ENCODE measurements at places on chromosomes 16 and 17.

DNA sequence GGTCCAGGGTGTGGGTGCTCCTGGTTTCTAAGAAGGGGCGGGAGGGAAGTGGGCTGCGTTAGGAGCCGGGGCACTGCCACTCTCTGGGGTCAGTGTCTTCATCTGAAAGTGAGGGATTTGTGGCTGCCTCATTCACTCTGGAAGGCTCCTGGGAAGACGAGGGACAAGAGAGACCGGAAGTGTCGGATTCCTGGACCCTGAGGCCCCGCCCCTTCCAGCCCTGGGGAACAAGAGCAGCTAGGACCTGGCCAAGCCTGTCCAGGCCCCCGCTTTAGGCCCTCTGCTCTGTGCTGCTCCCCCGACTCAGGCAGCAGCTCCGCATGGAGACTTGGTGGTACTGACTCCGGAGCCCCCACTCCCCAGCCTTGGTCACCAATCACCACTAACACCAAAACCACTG is 6.5 kb downstream of the LGALS3BP start:
- DNase-seq = no peak

DNA sequence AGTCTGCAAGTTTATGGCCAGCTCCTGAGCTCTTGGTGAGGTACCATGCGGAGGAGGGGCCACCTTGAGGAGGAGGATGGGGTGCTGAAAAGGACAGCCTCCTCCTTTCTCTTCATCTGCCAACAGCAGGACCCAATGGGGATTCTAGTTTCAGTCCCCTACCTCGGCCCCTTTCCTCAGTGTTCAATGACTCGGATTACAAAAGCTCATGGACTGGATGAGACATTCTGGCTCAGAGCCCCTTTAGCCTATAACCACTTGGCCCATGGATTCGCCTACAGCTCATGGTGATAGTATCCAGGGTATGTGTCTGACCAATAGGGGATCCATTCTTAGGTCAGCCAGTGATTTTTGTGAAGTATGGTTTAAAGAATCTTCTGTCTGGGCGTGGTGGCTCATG is 8.5 kb upstream of the PIK3R6 start:
- DNase-seq = no peak

DNA sequence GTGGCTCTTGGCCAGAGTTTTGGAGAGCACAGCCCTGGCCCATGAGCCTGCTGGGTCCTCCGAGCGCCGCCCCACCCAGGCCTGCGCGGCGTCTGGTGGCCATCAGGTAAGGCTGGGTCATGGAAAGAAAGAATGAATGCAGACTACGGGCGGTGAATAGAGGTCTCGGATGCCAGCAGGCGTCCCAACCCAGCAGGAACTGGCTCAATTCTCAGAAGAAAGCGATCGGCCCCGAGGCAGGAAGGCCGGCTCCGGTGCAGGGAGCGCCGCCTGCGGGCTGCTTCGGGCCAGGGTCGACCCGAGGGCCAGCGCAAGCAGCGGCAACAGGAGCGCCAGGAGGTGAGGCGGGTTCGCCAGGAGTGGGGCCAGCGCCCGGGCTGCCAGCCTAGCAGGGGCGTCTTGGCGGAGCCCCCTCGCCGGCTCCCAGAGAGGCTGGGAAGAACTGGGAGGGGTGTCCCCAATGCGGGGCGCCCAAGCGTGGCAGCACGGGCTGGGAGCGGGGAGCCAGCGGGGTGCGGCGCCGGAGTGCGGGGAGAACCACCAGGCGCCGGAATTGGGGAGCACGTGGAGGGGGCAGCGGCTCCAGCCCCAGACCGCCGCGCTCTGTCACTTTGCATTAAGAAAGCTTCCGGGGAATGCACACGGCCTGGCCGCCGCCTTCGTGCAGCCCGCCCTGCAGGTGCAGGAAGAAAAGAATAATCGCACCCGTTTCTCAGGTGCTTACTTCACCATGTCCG is 7.1 kb upstream of the TMC5 start:
- no peak for DNase-seq

DNA sequence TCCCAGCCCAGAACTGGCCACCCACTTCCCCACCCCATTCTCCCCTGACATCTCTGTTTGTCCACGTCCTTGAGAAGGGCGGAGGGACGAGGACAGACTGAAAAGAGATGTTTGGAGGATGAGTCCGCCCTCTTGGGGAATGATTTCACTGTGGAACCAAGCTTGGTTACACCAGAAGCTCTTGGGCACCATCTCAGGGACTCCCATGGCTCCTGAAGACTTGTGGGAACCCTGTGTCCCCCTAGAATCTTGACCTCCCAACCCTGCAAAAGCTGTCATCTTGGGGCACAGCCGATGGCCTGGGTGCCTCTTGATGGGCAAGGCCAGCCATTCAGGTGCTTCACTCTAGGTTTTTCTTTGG is 25.9 kb upstream of the LITAF start:
- no peak for DNase-seq

DNA sequence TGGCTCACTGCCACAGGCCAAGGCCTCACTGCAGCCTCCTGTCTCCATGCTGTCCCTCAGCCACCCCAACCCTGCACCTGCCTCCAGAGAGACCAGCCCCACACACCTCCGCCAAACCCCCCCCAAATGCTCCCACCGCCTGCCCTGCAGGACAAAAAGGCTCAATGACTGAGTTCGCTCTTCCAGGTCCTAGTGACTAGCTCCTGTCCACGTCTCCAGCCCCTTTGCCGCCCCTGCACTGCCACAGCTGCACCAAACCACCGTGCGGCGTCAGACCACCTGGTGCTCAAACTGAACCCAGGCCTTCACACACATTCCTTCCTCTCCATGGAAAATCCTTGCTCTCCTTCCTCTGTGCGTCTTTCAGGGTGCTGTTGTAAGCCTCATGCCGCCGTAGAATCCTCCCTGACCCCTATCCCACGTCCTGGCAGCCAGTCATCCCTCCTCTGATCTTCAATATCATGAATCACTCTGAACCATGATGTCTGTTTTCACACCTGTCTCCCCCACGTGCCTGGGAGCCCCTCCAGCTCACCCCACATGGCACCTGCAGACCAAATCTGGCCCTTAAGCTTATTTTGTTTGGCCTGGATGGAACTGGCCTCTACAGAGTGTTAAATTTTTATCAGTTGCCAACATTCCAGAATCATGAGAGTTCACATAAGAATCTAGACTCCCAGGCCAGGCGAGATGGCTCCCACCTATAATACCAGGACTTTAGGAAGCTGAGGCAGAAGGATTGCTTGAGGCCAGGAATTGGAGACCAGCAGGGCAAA is 4.3 kb upstream of the GSG1L start:
- no peak for DNase-seq

DNA sequence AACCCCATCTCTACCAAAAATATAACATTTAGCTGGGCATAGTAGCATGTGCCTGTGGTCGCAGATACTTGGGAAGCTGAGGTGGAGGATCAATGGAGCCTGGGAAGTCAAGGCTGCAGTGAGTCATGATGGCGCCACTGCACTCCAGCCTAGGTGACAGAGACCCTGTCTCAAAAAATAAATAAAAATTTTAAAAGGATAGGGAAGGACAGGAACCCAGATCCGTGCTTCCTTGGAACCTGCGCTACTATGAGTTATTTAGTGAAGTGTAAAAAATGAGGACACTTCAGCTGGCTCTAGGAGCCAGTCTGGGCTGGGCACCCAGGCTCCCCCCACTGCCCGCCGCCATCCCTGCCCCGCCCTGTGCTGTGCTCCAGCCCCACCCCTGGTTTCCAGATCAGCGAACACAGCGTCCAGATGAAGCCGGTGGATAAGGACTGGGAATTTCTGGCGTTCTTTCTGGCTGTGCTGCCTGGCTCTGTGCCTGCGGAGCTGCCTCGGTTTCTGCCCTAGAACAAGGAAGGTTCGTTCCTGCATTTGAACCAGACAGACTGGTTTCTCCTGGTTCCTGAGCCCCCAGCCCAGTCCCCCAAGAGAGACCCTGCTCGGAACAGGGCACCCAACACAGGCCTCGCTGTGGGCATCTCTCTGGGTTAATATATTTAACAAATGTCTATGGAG is 18.5 kb downstream of the PLLP start:
- no peak for DNase-seq

GRCh38 chr17:302300-302698 is 50.3 kb downstream of the RPH3AL start:
- DNase-seq = no peak

- no peak for DNase-seq
Measured at GRCh38 chr16:55622272-55622671, 33.5 kb upstream of the SLC6A2 start.

DNA sequence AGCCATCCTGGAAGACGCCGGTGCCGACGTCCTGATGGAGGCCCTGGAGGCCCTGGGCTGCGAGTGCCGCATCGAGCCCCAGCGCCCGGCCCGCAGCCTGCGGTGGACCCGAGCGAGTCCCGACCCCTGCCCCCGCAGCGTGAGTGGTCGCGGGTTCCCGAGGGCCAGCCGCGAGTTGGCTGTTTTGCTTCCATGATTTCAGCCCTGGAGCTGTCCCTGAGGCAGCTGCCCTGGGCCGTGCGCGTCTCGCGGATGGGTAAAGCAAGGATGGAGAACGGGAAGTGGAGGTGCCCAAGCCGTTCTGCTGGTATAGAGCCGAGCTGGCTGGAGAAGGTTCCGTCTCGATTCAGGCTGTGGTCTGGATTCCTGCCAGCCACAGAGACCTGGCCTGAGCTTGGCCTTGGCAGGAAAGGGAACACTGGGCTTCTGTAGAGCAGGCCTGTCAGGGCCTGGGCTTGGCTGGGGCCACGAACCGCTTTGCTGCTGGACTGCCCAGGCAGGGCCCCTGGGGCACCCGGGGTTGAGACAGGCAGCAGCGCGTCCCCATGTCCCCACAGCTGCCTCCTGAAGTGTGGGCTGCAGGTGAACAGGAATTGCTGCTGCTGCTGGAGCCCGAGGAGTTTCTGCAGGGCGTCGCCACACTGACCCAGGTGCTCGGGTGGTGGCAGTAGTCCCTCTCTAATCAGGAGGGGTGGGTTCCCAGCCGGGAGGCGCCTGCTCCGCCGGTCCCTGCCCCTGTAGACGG is 941 bp upstream of the MRPS34 start:
- DNase-seq = peak; percentile 29

DNA sequence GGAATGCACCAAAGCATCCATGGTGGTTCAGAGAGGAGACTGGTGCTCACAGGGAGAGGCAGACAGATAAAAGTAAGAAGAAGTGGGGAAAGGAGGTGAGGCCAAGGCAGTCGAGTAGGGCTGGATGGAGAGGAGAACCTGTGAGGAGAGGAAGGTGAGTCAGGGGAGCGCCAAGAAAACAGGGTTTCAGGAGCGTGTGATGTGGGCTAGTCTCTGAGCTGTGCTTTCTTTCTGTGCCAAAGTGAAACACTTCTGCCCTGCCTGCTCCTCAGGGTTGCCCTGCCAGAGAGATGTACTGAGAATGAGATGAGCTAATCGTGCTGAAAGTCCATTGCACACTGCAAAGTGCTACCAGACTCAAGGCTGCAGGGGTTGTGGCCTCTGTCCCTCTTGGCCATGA is 310.7 kb upstream of the CCL2 start:
- no peak for DNase-seq

DNA sequence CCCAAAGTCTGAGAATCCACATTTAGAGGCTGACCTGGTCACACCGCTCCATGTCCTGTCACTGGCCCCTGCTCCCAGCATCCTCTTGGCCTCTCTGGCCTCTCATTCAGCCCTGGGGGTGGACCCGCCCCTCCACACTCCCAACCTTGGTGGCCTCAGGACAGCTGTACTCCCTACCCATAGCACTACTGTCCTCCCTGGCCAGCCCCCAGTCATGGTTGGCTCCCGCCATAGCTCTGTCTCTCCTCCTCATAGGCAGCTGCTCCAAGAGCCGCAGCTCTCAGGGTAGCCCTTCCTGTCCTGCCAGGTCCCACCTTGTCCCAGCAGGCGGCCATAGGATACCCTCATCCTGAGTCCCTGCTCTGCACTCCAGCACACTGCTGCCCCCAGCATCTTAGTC is 38.0 kb upstream of the PHB1 start:
- no peak for DNase-seq

GRCh38 chr16:71627731-71628181 is 1.8 kb downstream of the MARVELD3 start:
- no peak for DNase-seq

DNA sequence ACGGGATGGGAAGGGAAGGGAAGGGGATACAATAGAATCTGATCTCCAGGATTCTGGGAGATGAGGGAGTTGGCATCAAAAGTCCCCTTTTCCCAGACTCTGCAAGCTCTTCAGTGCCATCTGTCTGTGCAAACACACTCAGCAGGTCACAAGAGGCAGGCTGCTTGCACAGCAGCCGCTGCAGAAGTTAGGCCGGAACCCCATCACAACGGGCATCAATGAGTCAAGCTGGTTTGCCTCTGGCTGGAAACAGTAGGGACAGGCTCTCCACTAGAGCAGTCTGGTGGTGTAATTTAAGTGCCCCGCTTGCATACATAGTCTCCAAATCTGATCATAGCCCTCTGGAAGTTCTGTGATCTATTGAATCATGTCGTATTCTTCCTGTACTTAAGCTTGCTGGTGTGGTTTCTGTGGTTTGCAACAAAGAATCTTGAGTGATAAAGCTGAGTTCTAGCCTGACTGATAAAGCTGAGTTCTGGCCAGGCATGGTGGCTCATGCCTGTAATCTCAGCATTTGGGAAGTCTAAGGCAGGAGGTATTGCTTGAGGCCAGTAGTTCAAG is 33.7 kb upstream of the KDM8 start:
- DNase-seq = peak; percentile 77

- no peak for DNase-seq
Measured at GRCh38 chr16:3752984-3753383, 35.7 kb upstream of the TRAP1 start.

DNA sequence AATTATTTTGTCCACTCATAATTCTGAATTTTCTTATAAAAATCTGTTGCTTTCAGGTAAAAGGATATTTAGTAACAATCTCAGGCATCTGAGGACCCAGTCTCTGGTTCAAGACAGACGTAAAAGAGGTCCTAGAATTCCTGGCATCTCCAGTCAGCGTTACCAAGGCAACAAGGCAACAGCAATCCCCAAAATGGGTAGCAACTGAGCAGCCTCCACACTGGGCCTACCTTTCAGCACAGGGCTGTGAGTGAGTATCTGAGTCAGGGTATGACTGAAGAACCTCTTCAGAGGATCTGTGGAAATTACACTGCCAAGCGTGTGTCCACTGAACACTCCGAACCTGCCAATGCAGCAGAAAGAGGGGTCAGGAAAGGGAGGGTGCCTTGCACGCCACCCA is 20.8 kb downstream of the FANCA start:
- DNase-seq = no peak

DNA sequence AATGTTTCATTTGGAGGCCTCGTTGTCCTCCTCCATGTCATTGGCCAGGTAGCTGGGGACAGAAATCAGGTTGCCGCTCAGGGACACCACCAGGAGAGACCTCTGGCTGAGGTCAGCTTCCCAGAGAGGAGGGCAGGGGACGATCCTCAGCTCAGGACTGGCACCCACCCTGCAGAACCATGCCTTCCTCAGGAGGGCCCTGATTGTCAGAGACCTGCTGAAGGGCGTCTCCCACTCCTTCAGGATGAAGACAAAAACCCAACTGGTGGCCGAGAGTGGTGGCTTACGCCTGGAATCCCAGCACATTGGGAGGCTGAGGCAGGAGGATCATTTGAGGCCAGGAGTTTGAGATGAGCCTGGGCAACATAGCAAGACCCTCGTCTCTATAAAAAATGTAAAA is 19.5 kb downstream of the PRR11 start:
- no peak for DNase-seq

- DNase-seq = no peak
Measured at GRCh38 chr16:11977376-11978041, 975 bp downstream of the SNX29 start.
